ENCODE measurements at places on chromosomes 7 and 10.

DNA sequence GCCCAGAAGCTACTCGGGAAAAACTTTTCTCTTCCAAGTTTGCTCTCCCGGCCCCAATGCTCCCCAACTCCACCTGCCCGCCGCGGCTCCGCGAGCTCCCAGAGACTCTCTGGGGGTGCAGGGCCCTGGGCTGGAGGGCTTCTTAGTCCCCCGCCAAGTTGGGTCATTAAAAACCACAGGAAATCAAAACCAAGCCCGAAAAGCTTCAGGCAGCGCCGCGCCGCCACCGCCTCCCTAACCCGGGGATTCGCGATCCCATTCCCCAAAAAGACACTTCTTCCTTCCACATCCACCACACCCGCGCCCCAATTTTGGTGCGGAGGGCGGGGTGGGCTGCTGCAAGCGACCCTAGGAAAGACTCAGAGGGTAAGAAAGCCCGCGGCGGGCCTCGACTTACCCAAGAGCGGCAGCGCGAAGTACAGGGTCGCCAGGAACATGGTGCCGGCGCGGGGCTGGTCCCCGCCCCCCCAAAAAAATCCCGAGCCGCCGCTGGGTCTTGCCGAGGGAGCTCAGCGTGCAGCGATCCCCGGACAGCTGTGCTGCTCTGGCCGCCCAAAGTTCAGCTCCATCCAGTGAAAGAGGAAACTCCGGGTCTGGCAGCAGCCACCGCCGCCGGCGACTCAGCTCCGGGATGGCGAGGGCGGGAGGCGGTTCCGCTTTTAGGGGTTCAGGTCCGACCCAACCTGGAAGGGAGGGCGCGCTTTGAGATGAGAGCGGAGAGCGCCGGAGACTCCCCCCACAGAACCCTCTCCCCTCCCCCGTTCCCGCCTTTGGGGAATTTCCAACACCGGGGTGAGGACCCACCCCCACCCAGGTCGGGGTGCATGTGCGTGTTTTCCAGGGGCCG is 1.2 kb downstream of the GFRA1 start:
- no peak for DNase-seq

- DNase-seq, result no peak
These were observed 14.4 kb upstream of the AKR1C3 start for GRCh38 chr10:5079836-5080235.

DNA sequence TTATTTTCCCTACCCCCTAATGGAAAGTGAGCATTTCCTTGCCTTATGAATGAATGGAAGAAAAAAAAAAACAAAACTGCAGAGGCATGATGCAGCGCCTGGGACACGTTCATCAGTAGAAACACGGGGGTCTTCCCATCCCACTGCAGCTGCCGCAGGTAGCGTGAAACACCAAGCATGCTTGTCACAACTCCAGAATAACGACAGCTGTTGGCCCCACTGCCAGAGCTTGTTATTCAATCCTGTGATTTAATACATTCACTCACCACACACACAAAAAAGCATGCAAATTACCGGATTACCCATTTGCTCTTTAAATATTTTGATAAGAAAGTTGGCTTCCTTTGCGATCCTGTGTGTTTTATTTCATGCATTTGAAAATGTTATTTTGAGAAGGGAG is 48.4 kb upstream of the GNA12 start:
- DNase-seq, result no peak

DNA sequence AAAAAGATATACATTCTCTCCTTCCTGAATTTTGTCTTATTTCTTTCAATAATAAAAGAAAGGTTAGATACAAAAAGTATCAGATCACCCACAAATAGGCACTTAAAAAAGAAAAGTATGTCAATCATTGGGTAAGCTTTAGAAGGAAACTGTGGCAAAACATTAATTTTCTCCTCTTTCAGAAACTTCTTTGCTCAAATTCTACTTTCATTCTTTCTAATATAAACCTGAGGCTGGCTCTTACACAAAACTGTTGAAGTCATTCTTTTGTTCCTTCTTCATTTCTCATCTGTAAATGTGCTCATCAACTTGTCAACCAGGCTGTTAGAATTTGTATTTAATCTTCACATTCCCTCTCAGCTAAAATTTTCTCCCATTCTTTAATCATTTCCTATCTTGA is 124.6 kb downstream of the LRRN3 start:
- no peak for DNase-seq

DNA sequence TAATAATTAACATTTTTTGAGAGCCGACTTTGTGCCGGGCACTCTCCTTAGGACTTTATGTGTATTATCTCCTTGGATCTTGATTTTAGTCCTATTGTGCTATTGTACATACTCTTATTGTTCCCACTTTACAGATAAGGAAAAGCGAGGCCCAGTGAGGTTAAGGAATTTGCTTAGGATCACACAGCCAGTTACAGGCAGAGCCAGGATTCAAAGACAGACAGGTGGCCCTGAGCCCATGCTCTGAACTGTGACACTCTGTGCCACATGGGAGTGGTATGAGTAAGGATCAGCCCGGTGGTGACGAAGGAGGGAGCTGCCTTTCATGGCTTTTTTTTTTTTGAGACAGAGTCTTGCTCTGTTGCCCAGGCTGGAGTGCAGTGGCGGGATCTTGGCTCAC is 15.8 kb upstream of the GNA12 start:
- DNase-seq, result no peak

DNA sequence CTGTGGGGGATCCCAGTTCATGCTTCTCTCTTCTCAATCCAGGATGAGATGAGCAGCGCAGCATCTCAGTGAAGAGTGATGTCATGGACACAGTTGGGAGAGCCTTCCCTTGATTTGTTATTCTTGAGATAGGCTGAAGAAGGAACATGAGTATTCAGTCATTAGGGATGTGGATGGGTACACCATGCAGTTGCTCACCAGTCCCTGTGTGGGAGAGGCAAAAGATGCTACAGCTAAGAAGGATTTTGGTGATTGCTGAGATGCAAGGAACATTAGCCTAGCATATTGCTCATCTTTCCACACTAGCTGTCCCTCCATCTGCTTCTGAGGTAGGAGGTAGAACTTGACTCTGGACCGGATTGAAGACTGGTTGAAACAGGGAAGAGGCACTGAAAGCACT is 179.6 kb downstream of the GALNT17 start:
- DNase-seq, result no peak

GRCh38 chr10:112896273-112896672 is 53.8 kb upstream of the TCF7L2 start:
- DNase-seq, result no peak

DNA sequence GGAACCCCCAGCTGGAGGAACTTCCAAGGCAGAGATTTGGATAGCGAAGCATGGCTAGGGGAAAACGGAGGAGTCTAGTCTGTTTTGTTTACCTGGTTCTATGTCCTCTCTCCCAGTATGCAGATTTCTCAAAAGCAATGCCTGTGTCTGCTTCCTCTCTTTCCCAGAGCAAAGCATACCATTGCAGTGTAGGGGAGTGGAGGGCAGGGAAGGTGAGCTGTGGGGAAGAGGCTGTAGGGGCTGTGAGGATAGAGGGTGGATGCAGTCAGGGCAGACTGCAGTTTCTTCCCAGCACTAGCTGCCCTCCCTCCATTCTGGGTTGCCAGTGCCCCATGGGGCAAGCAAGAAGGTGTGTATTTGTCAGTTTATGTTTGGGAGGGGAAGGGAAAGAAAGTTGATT is 16.9 kb upstream of the TSPAN14 start:
- DNase-seq, result no peak

DNA sequence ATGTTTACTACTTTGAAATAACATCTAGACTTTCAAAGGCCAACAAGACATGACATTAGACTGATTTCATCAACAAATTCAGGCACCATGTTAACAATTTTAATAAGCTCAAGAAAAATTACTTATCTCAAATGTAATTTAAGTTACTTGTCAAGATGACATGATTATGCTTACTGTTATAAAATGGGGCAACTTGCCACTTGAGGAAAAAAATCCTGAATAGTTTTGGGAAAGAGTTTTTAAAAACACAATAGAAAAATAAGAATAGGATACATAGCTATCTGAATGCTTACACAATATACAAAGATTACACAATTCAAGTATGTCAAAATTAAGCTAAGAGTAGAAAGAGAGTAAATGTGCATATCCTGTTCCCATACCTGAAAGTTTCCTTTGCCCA is 85.4 kb downstream of the RNF32 start:
- DNase-seq, result no peak

DNA sequence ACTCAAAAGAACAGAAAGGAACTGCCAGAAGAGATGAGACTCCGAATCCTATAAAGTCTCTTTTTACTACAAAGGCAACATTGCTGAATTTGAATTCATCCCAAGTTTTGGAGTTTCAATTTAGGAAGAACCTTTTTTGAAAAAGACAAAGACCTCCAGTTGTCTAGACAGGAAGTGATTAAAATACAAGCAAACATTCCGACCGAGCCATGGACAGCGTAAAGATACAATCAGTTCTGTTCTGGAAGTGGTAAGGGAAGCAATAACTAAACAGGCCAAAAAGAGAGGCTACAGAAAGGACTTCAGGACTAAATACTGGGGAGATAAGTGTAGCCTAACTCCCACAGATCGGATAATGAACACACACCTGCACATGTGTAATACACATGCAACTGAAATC is 101.0 kb downstream of the SMURF1 start:
- DNase-seq, result no peak

GRCh38 chr10:110486680-110487410 is 10.9 kb upstream of the DUSP5 start:
- DNase-seq, result no peak

GRCh38 chr7:149261316-149261828 is 624 bp upstream of the ZNF783 start:
- no peak for DNase-seq

DNA sequence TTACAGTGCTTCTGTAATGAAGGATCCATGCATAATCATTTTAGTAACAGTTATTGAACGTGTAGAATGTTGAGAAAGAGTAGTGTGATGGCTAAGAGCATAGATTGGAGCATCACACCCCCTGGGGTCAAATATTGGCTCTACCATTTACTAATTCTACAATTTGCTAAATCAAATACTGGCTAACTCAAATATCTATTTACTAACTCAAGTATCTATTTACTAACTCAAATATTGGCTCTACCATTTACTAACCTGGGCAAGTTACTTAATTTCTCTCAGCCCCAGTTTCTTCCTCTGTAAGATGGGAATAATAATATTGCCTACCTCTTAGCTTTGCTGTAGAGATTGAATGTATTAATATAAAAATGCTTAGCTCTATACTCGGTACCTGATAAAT is 64.0 kb downstream of the CDK14 start:
- no peak for DNase-seq
